ENCODE measurements at places on chromosomes 5 and 9.

DNA sequence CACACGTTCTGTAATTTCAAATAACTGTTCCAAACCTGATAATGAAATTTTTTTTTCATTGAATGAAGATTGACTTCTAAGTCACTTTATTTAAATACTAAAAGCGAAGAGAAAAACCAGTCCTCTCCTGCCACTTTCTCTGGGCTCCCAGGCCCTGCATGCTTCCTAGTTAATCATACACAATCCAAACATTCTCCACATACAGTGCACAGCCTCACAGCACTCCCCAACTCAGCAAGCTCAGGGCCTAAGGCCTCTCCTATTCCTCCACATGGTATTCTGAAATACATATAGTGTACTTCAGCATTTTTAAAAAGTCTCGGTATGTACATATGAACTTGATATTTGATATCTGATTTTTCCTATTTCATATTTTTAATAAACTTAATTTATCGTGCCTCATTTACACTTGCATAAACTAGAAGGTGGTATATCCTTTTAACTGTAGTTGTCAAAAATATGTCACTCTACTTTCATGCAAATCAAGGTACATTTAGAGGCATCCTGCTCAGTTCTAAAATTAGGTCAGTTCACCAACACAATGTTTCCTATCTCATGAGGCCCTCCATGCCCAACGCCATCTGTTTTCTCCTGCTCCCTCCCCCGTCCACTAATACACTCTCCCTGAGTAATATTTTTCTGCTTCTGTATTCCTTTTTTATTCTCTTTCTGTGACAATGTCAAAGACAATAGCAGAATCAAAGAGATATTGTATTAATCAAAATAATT, 206.7 kb downstream of the ARRDC3 start:
- no peak for DNase-seq

- no peak for DNase-seq
These were observed 1.1 kb downstream of the PCYOX1L start for GRCh38 chr5:149358868-149359495.

DNA sequence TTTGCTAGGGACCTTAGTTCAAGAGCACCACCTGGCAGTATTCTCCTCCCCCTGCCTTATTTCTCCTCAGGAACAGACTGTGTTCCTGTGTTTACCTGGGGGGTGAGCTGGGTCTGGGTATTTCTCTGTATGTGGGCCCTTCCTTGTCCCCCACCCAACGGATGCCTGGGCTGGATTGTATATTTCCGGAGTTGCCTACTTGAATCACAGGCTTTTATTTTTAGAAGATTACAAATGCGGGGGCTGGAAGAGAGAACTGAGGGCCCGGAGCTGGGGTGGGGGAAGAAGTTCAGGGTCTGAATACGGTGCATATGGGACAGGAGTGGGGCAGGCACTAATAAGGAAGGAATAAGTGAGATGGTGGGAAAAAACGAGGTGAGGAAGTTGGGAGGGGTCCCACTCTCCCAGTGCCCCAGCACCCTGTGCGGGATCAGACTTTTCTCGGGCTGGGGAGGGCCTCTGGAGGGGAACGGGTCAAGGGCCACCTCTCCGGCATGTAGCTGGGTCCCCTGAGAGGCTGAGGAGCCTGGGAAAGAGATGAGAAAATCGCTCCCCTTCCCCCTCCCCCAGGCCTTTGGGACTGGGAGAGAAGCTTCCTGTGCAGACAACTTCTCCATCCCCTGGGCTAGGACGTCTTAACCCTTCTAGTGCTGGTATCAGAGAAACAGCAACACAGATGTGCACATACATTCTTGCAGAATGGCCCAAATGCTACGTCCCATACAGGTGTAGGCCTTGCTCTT, 42.1 kb downstream of the PCDH1 start:
- no peak for DNase-seq

GRCh38 chr9:97768746-97769145, 71.6 kb upstream of the XPA start:
- no peak for DNase-seq

GRCh38 chr5:126938466-126938865, 91.9 kb downstream of the MARCHF3 start:
- no peak for DNase-seq

DNA sequence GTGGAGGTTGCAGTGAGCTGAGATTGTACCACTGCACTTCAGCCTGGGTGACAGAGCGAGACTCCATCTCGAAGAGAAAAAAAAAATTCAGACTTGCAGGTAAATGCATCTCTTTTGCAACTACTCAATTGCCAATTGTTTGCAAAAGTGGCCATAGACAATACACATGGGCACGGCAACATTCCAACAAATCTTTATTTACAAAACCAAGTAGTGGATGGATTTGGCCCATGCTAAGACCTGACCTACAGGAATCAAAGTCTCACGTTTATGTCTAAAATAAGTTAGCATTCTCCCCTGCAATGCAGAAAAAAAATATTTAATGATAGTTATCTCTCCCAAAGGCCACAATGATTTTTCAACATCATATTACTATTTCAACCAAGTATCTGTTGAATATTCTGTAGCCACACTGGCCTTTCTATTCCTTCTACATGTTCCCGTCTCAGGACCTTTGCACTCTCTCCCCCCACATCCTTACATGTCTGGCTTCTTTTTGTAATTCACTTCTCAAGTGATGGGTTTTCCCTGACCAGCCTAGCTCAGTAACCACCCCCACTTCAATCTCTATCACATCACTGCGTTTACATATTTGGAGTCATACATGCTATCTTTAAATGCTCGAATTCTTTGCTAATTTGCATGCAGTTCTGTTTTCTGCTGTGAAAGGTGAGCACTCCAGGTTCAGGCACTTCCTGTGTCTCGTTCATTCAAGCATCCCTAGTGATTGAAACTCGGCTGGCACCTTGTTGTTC, 54.2 kb downstream of the FNBP1 start:
- DNase-seq, result no peak

- no peak for DNase-seq
These were observed 33.1 kb upstream of the TLX3 start for GRCh38 chr5:171275841-171276544.

DNA sequence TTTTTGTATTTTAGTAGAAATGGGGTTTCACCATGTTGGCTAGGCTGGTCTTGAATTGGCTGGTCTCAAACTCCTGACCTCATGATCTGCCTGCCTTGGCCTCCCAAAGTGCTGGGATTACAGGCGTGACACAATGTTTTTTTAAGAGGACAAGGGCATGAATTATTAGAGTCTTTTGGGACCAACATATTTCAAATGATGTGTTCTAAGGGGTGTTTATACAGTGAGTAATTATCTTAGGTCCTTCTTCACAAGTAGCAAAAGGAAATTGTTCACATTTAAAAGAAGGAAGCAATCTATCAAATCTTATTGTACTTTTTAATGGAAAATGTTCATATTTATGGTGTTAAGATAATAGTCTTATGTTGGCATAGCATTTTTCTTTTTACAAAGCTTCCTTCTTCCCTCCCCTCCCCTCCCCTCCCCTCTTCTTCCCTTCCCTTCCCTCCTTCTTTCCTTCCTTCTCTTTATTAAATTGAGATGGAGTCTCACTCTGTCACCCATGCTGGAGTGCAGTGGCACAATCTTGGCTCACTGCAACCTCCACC, 6.7 kb downstream of the GNG10 start:
- no peak for DNase-seq

GRCh38 chr5:51384281-51384840, 1.1 kb downstream of the ISL1 start:
- DNase-seq, result no peak

DNA sequence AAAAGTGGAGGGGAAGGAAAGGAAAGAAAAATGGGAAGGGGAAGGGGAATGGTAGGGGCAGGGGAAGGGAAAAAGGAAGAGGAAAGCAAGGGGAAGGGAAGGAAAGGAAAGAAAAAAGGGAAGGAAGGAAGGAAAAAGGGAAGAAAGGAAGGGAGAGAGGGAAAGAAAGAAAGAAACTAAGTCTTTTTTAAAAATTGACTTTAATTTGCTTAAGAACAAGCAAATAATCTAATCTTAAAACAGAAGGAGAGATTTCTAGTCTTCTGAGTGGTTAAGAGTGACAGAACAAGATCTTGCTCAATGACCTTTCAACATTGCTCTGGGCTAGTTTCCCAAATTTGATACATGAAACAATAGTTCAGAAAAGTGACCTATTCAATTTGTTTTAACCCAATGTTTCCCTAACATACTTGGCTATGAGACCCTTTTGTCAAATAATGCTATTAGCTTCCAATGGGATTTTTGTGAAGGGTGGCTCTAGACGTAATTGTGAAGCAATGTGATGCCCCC, 33.4 kb upstream of the GLIS3 start:
- DNase-seq, result no peak

GRCh38 chr9:136242918-136243525, 2.6 kb downstream of the QSOX2 start:
- DNase-seq, result no peak

GRCh38 chr5:4142842-4143241, 547.2 kb downstream of the IRX1 start:
- DNase-seq, result no peak

- no peak for DNase-seq
These were observed 23.5 kb downstream of the PTTG1 start for GRCh38 chr5:160445132-160445531.

DNA sequence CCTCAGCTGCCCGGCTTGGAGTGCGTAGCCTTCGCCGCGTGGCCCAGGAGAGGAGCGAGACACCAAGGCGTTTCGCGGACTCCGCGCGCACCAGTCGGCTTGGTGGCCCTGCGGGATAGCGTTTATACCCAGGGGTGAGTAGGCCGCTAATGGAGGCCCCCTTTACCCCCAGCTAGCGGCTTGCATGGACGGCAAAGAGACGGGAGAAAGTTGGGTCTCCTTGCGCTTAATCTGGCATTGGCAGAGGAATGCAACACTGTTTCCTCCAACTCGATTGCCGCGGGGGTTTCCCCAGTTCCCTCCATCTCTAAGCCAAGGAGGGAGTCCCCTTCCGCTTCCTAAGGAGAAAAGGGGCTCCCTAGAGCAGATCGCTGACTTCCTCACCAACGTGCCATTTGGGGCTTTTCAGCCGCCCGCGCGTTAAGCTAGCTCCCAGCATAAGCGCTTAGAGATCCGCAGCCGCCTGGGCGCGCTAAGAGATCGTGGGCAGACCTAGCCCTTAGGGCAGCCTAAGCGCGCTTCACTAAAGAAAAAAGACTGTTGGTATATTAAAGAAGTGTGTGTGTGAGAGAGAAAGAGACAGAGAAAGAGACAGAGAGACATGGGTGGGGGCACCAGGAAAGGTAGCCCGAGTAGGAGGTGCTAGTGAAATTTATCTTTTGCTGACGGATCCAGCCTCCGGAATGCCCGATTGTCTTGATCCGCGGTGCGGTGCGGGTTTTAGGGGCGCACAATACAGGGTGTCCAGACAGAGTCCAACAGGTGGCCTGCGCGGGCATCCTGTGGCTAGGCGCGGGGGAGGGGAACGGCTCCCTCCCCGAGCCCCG, 597.9 kb upstream of the SGCD start:
- no peak for DNase-seq

- DNase-seq, result no peak
These were observed 1556.5 kb upstream of the C9orf72 start for GRCh38 chr9:29129763-29130162.

DNA sequence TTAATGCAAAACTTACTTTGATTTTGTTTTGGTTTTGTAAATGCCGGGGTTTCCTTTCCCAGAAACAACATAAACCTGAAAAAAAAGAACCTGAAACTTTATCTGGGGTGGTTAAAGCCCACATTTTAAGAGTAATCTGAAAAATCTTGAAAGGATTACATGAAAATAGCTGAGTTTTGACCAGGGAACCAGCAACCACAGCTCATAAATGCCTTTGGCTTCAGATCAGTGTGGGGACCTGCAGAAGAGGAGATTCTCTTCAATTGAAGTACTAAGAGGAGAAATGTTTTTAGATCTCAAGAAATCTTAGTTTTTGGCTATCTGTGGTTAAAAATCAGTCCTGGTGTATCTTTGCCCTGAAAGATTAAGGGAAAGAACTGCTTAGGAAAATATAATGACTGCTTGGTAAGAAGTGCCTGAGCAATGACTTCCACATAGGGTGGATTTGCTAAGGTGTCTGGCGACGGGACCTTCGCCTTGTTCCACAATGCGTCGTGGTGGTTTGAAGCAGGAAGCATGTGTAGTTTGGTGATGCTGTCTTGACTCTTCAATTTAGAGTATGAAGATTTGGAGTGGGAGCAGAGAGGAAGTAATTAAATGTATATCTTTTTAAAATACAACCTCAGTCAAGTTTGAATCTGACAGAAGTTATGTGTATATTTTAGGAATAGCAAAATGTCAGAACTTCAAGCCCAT, 186.5 kb downstream of the MAN2A1 start:
- DNase-seq, result no peak

- DNase-seq, result no peak
These were observed 58.5 kb downstream of the PDE6A start for GRCh38 chr5:149886060-149886459.

DNA sequence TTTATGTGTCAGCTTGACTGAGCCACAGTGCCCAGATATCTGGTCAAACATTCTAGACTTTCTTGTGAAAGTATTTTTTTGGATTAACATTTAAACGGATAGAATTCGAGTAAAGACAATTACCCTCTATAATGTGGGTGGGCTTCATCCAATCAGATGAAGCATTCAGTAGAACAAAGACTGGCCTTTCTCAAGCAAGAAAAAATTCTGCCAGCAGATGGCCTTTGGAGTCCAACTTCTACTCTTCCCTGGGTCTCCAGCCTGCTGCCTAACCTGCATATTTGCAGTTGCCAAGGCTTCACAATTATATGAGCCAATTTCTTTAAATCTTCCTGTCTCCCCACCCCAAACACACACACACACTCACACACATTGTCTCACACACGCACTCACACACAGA, 86.4 kb downstream of the MED10 start:
- no peak for DNase-seq

GRCh38 chr5:130720355-130720754, 444.7 kb downstream of the HINT1 start:
- no peak for DNase-seq

- DNase-seq, result no peak
These were observed 434.6 kb downstream of the TAF11L14 start for GRCh38 chr5:18068826-18069225.

- peak; percentile 69 for DNase-seq
These were observed at the start of gene GFPT2 for GRCh38 chr5:180353048-180353979. TSS of gene GFPT2 (minus strand) at chr5:180353336. CDS start at chr5:180353217, 119 bp downstream.

DNA sequence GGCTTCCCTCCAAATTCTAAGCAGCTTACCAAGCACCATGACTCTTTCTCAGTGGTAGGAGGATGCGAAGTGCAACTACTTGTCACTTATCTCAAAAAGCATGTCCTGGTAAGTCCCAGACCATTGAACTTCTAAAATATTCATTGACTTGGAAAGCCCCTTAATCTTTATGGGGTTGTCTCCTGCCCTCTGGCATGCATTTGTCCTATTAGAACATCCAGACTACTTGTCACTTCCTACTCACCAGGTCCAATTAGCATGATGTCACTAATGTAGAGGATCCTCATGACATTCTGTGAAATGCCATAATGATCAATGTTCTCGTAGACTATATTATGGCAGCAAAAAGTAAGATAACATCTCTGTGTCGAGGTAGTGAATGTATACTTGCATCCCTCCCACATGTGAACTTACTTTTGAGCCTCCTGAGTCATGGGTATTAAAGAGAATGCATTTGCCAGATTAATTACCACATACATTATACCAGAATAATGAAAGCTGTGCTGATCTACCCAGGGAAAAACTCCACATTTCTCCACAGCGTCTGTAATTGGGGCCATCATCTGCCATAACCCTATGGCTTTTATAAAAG, 63.5 kb upstream of the RAD23B start:
- DNase-seq, result no peak

All from stimulated activated CD4-positive, alpha-beta T cell treated with anti-CD3 and anti-CD28 coated beads, Interleukin-1b, Interleukin-23, amount 100 ng/mL, for 4 hours (primary cell).